NCI-H774 (cell line): ENCODE measurements at places on chromosomes 11 and 22.

DNA sequence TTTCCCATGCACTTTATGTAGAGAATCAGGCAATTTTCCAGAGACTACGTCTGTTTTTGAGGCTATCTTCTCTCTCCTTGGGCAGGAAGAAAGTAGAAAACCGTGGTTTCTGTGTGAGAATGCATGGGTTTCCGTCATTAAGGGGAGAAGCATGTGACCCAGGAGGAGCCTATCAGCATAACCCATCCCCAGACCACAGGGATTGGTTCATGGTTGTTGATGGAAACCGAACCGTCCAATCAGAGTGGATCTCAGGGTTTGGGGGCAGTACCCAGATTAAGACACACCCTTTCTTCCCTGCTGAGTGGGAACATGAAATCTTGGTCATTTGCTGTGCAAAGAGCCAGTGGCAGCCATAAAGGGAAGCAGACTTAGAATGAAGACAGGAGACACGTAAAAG, 517.8 kb downstream of the MN1 start:
- no peak for DNase-seq

GRCh38 chr11:24286238-24286637, 210.6 kb upstream of the LUZP2 start:
- no peak for DNase-seq

DNA sequence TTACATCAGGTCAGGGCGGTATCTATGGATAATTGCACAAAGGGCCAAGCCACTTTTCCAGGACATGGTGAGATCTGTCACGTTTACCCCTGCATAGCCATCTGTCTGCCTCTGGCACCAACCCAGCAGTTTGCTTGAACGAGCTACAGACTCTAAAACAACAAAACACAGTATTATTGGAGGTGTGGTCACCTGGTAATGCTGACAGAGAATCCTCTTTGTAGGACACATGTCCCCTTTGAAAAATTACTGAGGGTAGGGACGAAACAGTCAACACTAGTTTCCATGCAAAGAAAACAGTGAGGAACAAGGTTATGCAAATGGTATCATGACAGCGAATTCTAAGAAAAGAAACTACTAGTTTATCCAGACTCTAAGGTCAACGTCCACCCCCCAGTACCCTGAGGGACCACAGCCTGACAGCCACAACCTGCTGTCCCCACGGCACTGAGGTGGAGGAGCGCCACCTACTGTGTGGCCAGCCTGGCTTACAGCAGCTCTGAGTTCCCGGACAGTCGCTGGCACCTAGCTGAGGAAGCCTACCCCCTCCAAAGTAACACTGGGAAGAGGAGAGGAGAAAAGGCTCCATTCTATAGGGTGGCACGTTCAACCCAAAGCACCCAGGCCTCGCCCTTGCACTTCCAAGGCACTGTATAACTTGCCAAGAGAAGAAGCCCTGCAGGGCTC, 117.4 kb upstream of the BID start:
- DNase-seq, result peak; percentile 31

DNA sequence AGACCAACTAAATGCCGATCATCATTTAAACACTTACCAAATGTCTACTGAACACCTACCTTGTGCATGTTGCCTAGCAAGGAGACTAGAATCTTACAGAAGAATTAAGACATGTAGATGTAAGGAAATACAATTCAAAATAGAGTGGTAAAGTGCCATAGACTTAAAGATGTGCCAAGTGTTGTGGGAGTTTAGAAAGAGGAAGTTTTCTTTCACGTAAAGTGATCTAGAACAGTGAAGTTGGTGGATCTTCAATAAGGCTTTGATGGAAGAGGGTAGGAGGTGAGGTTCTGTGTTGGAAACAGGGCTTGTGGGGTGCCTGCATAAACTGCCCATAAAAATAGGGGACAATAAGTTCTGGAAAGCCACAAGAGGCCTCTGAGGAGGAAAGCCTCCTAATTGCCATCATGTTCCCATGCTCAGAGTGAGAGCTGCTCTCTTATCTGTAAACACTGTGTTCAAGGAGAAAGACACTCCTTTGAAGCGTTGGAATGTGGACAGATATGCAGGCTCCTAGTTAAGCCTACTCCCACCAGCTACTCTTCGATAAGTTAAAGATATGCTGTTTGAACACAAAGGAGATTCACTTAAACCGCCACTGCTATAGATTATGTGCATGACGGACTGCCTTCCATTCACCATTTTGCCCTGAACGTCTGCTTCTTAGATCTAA, 66.7 kb downstream of the HSD17B12 start:
- DNase-seq, result no peak

DNA sequence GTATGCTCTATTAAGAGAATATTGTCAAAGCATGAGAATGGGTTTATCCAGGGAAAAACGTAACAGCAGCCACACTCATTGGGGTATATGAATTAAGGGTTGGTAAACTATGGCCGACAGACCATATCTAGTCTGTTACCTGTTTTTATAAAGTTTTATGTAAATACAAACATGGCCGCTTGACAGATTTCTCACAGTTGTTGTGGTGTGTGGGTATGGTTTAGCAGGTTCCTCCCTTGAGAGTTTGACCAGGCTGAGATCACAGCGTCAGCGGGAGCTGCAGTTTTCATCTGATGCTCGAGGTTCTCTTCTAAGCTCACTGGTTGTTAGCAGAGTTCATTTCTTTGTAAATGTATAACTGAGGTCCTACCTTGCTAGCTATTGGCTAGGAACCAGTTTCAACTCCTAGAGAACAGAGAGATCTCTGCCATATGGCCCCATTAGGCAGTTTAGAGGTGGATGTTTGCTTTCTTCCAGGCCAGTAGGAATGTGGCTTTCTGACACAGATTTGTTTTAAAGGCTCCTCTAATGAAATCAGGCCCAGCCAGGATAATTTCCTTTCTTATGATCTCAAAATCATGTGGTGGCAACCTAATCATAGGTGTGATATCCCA, 45.5 kb upstream of the GRIK4 start:
- no peak for DNase-seq

DNA sequence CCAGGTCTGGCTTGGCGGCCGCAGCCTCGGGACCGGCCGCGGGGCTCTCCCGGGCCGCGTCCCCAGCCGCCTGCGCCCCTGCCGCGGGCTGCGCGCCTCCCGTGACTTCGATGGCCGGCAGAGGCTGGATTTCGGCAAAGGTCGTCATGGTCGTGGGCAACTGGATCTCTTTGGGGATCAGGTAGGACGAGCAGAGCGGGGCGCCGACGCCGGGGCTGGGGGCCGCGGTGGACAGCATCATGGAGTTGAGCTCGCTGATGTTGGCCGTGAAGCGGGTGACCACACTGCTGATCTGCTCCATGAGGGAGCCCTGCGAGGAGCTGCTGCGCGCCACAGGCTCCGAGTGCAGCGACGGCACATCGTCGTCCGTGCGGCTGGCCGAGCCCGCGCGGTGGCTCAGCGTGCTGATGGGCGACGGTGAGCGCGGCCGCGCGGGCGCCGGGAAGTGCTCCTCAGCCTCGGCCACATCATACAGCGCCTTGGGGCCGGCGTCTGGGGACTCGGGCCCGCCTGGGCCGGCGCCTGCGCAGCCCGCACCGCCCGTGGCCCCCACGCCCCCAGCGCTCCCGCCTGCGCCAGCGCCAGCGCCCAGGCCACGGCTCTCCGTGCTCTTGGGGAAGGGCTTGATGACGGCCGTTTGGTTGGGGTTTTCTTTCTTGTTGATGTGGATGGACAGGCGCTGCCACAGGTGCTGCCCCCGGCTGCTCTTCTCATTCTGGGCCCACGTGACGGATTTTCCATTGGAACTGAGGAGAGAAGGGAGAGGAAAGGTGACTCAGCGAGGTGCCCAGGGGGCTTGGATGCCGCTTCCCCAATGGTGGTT, 171.4 kb upstream of the CTSC start:
- DNase-seq, result no peak

- no peak for DNase-seq
Measured at GRCh38 chr11:73989156-73989555, 6.5 kb upstream of the UCP2 start.

DNA sequence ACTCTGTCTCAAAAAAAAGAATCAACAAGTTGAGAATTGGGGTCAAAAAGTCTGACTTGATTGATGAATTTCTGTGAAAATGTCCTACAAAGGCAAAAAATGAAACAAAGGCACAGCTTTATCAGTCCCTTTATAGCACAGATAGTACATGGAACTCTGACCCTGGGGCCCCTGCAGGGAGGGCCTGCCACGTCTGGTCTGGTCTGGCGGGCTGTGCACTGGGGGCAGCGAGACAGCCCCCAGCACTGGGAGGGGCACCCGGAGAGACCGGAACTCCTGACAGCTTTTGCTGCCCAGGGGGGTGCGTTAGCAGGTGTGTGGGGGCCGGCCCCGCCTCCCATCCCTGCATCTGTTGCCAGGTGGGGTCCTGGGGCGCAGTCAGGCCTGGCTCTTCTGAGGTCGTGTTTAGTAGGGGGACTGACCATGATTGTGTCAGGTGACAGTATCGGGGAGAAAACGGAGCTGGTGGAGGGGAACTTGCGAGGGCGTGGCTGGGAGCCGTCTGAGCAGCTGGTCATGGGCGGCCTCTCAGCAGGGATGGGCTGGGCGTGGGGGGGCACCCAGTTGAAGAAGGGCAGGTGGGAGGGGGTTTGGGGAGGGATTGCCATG, 51.7 kb downstream of the GRAMD4 start:
- DNase-seq, result no peak

- DNase-seq, result no peak
Measured at GRCh38 chr11:986952-987305, 49.6 kb downstream of the MUC6 start.

GRCh38 chr11:67276781-67277230, 10.5 kb downstream of the GRK2 start:
- no peak for DNase-seq

GRCh38 chr11:117730208-117730800, 66.7 kb downstream of the DSCAML1 start:
- no peak for DNase-seq

GRCh38 chr11:32555091-32555490, 28.5 kb upstream of the EIF3M start:
- DNase-seq, result no peak

GRCh38 chr11:100515087-100515486, 172.0 kb upstream of the ARHGAP42 start:
- no peak for DNase-seq

- DNase-seq, result no peak
Measured at GRCh38 chr11:43853781-43854180, 26.9 kb upstream of the ALKBH3 start.

DNA sequence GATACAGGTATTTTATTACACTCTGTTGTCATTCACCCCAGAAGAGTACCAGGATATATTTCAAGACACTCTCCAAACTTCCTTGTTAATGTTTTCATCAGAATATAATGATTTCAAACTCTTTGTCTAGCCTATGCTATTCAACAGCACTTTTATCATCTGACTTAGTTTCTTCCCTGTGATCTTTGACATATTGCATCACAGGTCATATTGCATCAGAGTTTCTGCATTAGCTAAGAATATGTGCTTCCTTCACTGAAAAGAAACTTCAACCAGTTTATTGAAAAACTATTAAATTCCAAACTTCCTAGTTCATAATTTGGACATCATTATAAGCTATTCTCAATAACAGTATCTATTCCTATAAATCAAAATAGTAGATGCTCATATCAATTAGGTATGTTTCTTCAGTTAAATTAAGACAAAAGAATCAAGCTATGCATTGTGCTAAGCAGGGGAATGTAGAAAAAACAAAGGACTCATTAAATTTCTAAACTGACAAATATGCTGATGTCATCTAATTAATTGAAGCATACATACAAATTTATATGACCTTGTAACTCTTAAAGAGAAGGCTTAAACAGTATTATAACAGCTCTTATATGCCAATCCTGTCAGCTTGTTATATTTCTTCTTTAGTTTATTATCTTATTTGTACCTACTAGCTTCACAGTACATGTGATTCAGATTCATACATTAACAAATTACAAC, 361.8 kb upstream of the LUZP2 start:
- DNase-seq, result no peak

- no peak for DNase-seq
Measured at GRCh38 chr22:25406510-25407210, 157.8 kb upstream of the GRK3 start.

- DNase-seq, result no peak
Measured at GRCh38 chr11:6566704-6567370, 36.6 kb downstream of the RRP8 start.

- DNase-seq, result no peak
Measured at GRCh38 chr11:63845911-63846310, 7.0 kb downstream of the MARK2 start.

- no peak for DNase-seq
Measured at GRCh38 chr11:121515335-121515671, 62.5 kb upstream of the SORL1-AS1 start.

DNA sequence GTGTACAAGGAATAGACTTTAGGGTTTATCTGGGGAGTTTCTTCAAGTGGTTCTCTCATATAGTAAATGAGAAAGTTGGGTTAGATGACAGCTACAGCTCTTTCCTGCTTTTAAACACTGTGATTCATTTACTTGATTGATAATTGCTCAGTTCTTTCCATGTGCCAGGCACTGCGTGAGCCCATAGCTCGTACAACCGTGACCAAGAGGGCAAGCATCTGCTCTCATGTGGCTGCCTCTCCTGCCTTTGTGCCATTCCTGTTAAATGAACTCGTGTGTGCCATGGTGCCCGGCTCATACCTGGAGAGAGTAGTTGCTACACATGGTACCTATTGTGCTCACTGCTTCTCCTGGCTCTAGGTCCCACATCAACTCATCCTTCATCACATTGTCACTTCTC, 206.3 kb downstream of the SNX19 start:
- DNase-seq, result no peak

DNA sequence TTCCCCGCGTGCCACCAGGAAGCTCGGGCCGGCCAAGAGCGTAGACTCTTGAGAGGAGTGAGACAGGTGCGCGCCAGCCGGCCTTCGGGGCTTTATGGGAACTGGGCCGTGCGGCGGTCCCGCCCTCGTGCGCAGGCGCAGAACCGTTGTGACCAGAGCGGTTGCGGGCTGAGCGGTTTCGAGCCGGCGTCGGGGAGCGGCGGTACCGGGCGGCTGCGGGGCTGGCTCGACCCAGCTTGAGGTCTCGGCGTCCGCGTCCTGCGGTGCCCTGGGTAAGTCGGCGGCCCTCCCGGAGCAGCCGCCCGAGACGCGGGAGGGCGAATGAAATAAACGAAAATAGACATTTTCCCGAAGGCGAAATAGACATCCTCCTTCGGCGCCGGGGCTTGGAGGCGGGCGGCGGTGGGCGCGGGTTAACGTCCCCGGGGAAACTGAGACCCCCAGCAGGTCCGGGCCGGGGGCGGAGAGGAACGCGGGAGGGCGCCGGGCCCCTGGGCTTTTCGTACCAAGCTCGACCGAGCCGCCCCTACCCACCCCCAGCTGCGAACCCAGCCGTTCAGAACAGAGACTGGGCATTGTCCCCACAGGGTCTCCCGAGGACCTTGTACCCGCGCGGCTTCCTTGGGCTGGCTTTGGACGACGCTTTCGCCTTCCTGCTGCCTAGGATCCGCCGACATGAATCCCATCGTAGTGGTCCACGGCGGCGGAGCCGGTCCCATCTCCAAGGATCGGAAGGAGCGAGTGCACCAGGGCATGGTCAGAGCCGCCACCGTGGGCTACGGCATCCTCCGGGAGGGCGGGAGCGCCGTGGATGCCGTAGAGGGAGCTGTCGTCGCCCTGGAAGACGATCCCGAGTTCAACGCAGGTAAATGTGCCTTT, at the start of gene ASRGL1:
Gene ASRGL1 (plus strand): TSS at position 146 of the 879 bp plus-strand sequence. CDS start 530 bp downstream, at position 676.
- peak; percentile 94 for DNase-seq

- DNase-seq, result no peak
Measured at GRCh38 chr11:129817534-129818051, 1.9 kb downstream of the TMEM45B start.

GRCh38 chr11:26761361-26761809, 39.5 kb upstream of the SLC5A12 start:
- DNase-seq, result no peak

GRCh38 chr11:77442394-77443053, 31.4 kb downstream of the PAK1 start:
- DNase-seq, result no peak

GRCh38 chr22:27827604-27828587, 26.3 kb upstream of the MN1 start:
- no peak for DNase-seq

- DNase-seq, result no peak
Measured at GRCh38 chr11:65132238-65132987, 1.9 kb downstream of the SYVN1 start.
